Stimulated activated CD4-positive, alpha-beta T cell treated with anti-CD3 and anti-CD28 coated beads, Interleukin-4, amount 100 ng/mL, for 4 hours (primary cell): ENCODE measurements at places on chromosomes 7 and 10.

DNA sequence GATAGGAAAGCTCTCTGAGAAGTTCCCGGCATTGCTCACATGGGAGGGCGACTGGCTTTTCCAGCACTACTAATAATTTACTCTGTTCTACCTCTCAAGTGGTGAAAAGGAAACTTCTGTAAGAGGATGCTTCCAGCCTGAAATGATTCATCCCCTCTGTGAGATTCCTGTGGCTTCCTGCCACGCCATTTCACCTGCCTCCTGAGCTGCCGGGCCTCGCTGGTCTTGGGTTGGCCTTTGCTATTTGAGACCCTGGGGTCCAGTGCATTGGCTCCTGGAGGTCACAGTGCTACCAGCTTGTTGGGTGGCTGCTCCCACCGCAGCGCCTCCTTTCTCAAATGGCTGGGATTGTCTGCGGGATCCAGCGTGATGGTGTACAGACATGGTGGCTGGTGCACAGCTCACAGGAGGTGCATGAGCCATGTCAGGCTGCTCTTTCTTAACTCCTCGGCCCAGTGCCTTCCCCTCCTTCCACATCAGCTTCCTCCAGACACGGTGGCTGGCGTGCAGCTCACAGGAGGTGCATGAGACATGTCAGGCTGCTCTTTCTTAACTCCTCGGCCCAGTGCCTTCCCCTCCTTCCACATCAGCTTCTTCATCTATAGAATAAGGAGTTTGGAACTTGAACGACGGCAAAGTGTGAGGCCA, 42.9 kb upstream of the PCBD1 start:
- DNase-seq, result no peak

DNA sequence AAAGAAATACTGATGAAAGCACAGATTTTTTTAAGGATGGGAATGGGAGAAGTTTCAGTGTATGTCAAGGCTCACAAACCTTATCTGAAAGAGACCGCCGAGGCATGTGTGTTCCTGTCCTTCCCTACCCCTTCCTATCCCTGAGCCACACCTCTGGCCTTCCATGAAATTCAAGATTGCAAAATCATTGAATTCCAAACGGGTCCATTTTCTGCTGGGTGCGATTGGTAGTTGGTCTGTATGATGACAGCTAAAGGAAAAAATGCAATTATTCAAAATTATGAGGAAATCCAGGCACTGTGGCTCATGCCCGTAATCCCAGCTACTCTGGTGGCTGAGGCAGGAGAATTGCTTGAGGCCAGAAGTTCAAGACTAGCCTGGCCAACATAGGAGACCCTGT, 170.1 kb downstream of the ARHGAP12 start:
- DNase-seq, result no peak

- DNase-seq, result no peak
Measured at GRCh38 chr7:101916041-101916800, 98.8 kb downstream of the CUX1 start.

DNA sequence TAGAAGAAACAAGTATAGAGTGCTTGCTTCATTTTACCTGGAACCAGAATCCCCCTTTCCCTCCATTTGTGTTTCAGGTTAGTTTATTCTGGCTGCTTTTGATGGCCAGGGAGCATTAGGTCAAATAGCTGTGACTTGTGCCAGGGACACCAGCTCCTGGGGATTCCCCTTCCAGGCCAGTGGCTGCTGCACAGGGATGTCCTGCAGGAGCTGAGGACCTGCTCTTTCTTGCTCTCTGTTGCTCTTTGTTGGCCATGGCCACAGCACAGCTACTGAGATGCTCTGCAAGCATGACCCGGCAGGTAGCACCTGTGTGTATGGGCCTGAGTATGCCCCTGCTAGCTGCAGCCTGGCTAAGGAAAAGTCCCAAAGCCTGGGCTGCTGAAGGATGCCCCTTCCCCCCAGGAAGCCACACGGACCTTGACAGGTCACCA, 208.9 kb downstream of the EBF3 start:
- no peak for DNase-seq

DNA sequence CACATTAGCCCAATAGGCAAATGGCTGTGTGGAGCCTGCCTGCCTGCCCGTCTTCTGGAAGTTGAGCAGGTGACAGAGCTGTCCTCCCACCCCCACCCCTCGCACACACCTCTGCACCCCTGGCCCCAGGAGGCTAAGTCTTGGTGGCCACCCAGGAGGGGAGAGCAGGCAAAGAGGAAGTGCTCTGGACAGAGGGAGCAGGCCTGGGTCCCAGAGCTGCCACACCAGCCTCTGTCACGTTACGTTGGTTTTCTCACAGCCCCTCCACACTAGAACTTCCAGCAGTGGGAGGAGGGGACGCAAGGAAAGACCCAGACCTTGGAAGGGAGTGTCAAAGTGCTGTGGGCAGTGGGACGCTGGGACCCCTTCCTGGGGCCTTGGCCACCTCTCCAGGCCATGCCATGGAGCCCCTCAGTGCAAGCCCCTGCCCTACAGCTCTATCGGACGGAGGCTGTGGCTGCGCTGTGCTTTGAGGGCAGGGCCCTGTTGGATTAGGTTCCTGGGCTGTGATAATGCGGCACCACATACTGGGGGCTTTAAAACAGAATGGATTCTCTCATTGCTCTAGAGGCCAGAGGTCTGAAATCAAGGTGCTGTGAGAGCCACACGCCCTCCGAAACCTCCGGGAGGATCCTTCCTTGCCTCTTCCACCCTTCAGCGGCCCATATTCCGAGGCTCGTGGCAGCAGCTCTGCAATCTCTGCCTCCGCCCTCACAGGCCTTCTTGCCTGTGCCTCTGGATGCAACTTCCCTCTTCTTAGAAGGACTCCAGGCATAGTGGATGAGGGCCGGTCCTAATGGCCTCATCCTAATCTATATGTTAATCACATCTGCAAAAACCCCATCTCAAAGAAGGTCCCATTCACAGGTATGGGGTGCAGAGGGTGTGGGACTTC, 9.9 kb downstream of the PRKAG2 start:
- no peak for DNase-seq

GRCh38 chr10:45548068-45548467, 124.5 kb downstream of the ZFAND4 start:
- DNase-seq, result no peak

DNA sequence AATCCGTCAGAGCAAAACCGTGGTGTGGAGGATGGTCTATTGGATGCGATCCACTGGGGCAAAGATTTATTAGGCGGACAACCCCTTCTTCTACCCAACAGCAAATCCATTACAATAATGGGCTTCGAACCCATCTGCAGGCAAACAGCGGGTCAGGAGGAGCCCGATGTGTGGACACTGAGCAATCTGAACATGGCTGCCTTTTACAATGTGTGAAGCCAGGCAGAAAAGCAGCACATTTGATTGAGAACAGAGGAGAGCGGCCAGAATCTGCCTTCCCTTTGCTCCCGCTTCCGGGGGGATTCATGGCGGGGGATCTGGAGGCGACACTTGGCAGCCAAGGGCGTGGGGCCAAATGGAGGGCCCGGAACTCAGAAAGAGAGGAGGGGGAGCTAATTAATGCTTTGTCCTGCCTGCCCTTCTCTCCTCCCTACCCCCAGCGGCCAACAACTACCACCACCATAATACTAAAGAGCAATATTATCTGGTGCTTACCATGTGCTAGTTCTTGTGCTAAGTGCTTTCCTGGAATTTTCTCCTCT, 133.0 kb downstream of the EMX2 start:
- no peak for DNase-seq

DNA sequence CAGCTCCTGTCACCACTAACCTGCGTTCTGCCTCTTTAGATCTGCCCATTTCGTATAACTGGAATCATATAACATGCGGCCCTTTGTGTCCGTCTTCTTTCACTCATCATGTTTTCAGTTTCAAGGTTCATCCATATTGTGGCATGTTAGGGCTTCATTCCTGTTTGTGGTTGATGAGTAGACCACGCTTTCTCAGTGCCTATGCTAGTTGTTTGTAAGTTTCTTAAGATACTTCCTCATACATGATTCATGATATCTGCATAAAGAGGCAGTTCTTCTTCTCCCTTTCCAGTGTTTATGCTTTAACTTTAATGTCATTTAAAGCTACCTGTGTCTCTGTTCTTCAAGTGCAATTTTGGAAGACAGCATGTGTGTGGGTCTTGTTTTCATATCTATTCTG, 79.5 kb upstream of the FAM20C start:
- DNase-seq, result no peak

- DNase-seq, result no peak
Measured at GRCh38 chr7:93923942-93924341, 2.4 kb downstream of the GNG11 start.

DNA sequence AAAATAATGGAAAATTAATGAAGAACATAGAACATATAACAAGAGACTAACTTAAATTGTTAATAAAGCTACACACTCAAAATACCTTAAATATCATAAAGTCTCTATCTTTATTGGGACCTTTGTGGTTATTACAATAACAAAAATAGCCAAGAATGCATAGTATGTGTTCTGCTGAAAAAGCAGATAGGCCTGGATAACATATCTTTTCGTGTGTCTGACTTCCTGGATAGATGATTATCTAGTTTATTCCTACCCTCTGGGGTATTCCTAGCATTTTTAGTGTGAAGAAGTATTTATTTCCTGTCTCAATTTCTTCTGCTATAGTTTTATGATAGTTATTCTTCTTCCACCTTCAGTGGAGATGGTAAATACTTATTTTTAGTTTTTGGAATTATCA, 36.5 kb downstream of the CALCR start:
- no peak for DNase-seq
